ENCODE measurements at places on chromosomes 2 and 18.

- DNase-seq = no peak
Observed at GRCh38 chr18:33841221-33841967, 263.4 kb downstream of the ASXL3 start.

- DNase-seq = no peak
Observed at GRCh38 chr2:63078852-63079606, 28.4 kb downstream of the OTX1 start.

DNA sequence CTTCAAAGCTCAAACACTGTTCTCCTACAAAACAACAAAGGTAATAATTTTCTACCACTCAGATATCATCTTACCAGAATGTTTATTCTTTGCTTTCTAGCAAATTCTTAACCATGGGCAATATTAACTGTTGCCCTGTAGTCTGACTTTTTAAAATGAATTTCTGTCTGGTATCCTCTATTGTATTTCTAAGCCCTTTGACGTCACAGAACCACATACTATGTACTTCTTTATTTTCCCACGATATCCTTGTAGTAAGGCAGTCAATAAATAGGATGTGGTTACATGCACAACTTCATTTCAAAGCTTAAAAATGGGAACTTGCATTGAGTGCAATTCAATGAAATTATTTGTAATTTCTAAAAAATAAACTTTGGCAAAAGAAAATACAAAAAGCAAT, 58.7 kb downstream of the THADA start:
- DNase-seq = peak; percentile 24

DNA sequence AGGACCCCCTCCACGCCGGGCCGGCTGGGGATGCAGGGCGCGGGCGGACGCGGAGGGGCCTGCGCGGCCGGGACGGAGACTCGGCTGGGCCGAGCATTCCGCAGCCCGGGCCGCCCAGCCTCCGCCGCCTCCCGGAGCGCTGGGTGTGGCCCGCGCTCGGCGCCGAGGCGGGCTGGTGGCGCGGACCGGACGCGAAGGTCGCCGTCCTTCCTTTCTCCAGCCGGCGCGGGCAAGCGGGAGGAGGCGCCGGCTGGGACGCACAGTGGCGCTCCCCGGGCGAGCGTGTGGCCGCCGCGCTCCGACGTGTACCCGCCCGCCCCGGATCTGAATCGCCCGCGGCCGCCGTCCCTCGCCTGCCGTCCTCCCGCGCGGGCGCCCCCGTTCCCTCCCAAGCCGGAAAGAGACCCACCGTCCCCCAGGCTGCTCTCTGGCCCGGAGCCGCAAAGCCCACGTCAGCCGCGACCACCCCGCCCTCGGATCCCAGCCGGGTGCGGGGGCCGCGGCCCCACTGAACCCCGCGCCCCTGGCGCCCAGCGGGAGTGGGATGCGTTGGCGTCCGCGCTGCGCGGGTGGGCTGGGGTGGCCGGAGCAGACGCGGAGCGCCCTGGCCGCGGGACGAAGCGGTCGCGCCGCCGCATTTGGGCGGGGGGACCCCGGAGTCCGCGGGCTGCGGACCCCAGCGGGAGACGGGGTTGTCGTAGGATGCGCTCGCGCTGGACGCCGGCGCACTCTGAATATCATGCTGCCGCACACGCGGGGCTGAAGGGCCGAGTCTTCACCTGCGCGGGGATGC, 634 bp downstream of the SPATS2L start:
- DNase-seq = peak; percentile 27

DNA sequence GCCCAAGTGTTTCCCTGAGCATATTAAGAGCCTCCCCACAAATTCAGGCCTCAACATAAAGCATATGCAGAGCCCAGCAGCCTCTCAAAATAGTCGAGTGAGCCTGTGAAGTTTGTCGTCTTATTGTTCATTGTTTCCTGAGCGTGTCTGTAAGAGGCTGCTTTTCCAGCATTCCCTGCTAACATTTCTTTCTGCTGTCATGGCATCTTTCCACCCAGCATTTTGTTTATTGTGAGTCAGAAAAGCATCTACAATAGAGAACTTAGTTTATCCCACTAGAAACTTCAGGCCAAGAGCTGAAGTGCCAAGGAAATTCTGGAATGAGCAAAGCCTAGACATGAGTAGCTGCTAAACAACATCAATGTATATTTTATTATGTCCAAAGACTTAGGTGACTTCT, 46.3 kb upstream of the STAM2 start:
- no peak for DNase-seq

DNA sequence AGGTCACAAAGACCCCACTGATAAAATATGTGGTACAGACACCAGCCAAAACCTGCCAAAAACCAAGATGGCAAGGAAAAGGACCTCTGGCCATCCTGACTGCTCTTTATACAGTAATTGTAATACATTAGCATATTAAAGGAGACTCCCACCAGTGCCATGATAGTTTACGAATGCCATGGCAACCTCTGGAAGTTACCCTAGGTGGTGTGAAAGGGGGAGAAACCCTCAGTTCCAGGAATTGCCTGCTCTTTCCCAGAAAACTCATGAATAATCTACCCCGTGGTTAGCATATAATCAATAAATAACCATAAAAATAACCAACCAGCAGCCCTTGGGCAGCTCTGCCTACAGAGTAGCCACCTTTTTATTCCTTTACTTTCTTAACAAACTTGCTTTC, 129.8 kb upstream of the EPB41L3 start:
- DNase-seq = no peak

GRCh38 chr2:74659462-74659861, 5.4 kb downstream of the SEMA4F start:
- DNase-seq = no peak

- DNase-seq = no peak
Observed at GRCh38 chr2:218501665-218502064, 66.5 kb downstream of the USP37 start.

GRCh38 chr2:10912076-10912731, 470 bp downstream of the KCNF1 start:
- no peak for DNase-seq

DNA sequence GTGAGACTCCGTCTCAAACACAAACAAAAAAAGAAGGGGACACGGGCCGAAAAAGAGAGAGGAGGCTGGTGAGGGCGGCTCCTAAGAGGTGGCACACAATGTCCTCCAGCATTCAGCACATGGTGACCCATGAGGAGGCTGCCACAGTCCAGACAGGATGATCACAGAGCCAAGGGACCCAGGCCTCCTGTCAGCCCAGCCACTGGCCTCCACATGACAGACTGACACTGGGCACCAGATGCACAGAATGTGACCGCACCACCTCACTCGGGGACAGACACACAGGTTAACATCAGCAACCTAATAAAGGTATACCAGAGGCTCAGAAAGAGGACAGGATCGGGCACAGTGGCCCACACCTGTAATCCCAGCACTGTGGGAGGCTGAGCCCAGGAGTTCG, 21.0 kb downstream of the PASK start:
- DNase-seq = no peak
